ENCODE measurements at places on chromosomes 12 and 14. TPM values are rescaled to one million over a fixed set of nuclear protein-coding genes. Genes with fewer than 3 reads are reported as not detected.

The PAN2 gene
- 82.5 TPM for total RNA-seq

The MIPOL1 gene
- 42.1 TPM for total RNA-seq

The CABP1 gene
- total RNA-seq, result 0.54 TPM

The THAP2 gene
- 3.3 TPM for total RNA-seq

The EML5 gene
- 3.3 TPM for total RNA-seq

The PUS7L gene
- 8.6 TPM for total RNA-seq

The SERPINA10 gene
- total RNA-seq, result not detected

The RNASE11 gene
- not detected for total RNA-seq

The IFNG gene
- total RNA-seq, result not detected

The ASCL1 gene
- not detected for total RNA-seq

The ALG10 gene
- total RNA-seq, result 6.7 TPM

The TC2N gene
- 49.0 TPM for total RNA-seq

GRCh38 chr12:52832985-52833905, 866 bp downstream of the KRT79 start:
- no peaks in the 10 kb centered on the region for H3K27me3 ChIP-seq
- H3K4me1 ChIP-seq, result no peaks in the 10 kb centered on the region
- DNase-seq, result peak; percentile 55
- H3K27ac ChIP-seq, result no peak overlapping the region
- no peak overlapping the region for H3K4me3 ChIP-seq

DNA sequence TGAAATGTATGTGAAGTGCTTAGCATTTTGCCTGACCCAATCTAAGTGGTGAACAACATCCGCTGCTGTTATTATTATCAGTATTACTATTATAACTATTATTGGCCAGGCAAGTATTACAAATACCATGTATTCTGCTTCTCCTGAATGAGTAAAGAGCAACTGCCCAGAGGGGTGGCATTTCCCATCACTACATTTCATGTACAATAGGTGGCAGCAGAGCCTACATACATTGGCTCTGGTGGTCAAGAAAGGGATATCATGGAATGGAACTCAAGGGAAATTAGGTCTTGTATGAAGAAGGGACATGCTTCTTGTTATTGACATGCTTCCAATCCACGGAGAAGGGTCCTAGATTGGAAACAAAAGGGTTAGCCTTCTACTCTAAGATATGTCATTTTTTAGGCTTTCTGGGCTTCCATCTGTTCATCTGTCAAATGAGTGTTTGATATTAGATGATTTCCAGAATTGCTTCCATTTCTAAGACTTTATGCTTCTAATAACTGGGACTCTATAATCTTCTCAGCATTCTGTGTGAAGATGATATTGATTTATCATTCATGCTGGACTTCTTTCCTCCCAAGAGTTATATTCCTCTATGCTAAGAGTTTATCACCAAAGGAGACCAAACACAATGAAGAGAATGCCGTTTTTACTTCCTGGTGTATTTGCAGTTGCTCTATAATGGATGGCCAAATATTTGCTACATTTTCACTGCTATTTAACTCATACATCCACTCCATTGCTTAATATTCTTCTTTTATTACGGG, 239.1 kb downstream of the SSPN start:
- H3K27me3 ChIP-seq, result no peaks in the 10 kb centered on the region
- no peak overlapping the region for H3K27ac ChIP-seq
- H3K4me3 ChIP-seq, result no peak overlapping the region
- peaks cover 4% of the 10 kb centered on the region for H3K36me3 ChIP-seq

DNA sequence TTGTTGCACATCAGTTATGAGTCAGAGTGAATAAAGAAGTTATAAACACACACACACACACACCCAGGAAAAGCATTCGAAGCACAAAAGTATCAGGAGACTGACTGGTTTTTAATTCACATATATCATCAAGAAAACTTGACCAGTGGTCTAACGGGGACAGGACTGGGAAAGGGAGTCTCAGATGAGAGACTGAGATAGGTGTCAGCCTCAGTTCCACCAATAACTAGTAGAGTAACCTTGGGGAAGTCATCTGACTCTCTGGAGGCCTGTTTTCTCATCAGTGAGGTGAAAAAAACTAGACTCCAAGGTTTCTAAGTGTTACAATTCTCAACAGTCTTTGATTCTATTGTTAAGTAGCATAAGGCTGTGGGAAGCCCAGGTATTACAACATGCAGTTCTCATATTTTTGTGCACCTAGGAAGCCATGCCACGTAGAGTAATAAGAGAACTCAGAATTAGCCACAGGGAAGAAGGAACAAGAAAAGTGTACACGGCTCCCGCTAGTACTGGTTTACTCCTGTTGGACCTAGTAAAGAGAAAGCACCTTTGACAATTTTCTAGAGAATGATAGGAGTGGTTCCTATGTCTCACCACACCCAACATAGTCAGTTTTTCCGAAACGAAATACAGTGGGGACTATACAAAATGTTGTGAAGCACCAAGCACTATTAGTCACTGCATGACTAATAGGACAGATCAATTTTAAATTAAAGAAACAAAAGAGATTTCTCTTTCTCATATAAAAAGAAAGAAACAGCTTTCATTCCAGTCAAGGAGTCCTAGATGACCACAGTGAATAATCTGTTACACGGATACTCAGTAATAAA, 5.0 kb downstream of the PPTC7 start:
- peak overlapping the region; percentile 6 for H3K4me3 ChIP-seq
- peak overlapping the region; percentile 89 for H3K27ac ChIP-seq
- H3K27me3 ChIP-seq, result no peaks in the 10 kb centered on the region
- peaks cover 8% of the 10 kb centered on the region for H3K4me1 ChIP-seq

- H3K4me1 ChIP-seq, result no peaks in the 10 kb centered on the region
- no peak overlapping the region for H3K27ac ChIP-seq
- H3K36me3 ChIP-seq, result no peaks in the 10 kb centered on the region
- no peaks in the 10 kb centered on the region for H3K27me3 ChIP-seq
- H3K4me3 ChIP-seq, result no peak overlapping the region
These were observed 33.4 kb upstream of the PSEN1 start for GRCh38 chr14:73102806-73103497.

- H3K4me3 ChIP-seq, result no peak overlapping the region
- H3K27ac ChIP-seq, result no peak overlapping the region
- no peaks in the 10 kb centered on the region for H3K4me1 ChIP-seq
- H3K36me3 ChIP-seq, result no peaks in the 10 kb centered on the region
- DNase-seq, result peak; percentile 85
- no peaks in the 10 kb centered on the region for H3K27me3 ChIP-seq
These were observed 230.5 kb downstream of the SLC25A21 start for GRCh38 chr14:36941783-36942521.

- H3K4me1 ChIP-seq, result no peaks in the 10 kb centered on the region
- no peaks in the 10 kb centered on the region for H3K27me3 ChIP-seq
- DNase-seq, result no peak
- no peak overlapping the region for H3K27ac ChIP-seq
- no peak overlapping the region for H3K4me3 ChIP-seq
These were observed 7.6 kb upstream of the STK38L start for GRCh38 chr12:27236498-27236897.

- H3K4me1 ChIP-seq, result no peaks in the 10 kb centered on the region
- no peak for DNase-seq
- peak overlapping the region; percentile 43 for H3K4me3 ChIP-seq
- peak overlapping the region; percentile 87 for H3K27ac ChIP-seq
- H3K27me3 ChIP-seq, result no peaks in the 10 kb centered on the region
- no peaks in the 10 kb centered on the region for H3K36me3 ChIP-seq
These were observed 2.0 kb downstream of the SERPINA1 start for GRCh38 chr14:94386085-94387031.

DNA sequence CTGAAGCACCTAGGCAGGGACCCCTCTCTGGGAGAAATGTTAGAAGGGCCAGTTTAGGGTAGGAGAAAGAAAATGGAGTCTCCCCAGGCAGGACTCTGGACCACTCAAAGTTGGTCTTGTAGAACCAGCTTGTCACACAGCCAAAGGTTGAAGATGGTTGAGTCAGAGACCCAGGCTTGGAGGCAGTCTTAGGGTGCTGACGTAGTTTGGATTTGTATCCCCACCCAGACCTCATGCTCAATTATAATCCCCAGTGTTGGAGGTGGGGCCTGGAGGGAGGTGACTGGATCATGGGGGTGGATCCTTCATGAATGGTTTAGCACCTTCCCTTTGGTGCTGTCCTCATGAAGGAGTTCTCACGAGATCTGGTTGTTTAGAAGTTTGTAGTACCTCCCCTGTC, 121.2 kb downstream of the CRACR2A start:
- no peaks in the 10 kb centered on the region for H3K27me3 ChIP-seq
- H3K36me3 ChIP-seq, result no peaks in the 10 kb centered on the region
- H3K27ac ChIP-seq, result no peak overlapping the region

GRCh38 chr12:108833355-108833733, 24.0 kb downstream of the SSH1 start:
- H3K36me3 ChIP-seq, result no peaks in the 10 kb centered on the region
- H3K27ac ChIP-seq, result peak overlapping the region; percentile 68
- no peak overlapping the region for H3K4me3 ChIP-seq
- H3K4me1 ChIP-seq, result peaks cover 5% of the 10 kb centered on the region
- no peak for DNase-seq

DNA sequence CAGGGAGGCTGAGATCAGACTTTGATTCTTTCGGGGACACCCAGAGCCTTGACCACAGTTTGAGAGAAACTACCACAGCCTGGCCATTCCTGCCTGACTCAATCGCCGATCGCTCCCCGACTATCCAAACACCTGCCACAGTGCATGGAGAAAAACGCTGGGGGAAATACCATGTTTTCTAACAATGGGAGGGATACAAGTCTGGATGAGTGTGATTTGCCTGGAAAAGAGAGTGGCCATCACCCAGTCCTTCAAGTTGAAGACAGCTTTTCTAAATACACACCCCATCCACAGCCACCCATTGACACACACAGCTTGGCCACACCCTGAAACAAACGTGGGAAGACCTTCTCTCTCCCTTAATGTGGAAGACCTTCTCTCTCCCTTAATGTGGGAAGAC, 6.7 kb upstream of the VASH1 start:
- no peak for DNase-seq
- no peak overlapping the region for H3K27ac ChIP-seq
- no peaks in the 10 kb centered on the region for H3K36me3 ChIP-seq

GRCh38 chr12:28893856-28894255, 255.2 kb upstream of the FAR2 start:
- H3K4me1 ChIP-seq, result no peaks in the 10 kb centered on the region
- H3K27ac ChIP-seq, result no peak overlapping the region
- no peaks in the 10 kb centered on the region for H3K27me3 ChIP-seq
- DNase-seq, result no peak
- H3K36me3 ChIP-seq, result no peaks in the 10 kb centered on the region

GRCh38 chr14:105331575-105332349, 17.2 kb downstream of the PACS2 start:
- no peaks in the 10 kb centered on the region for H3K36me3 ChIP-seq
- no peak for DNase-seq
- no peak overlapping the region for H3K4me3 ChIP-seq

- H3K36me3 ChIP-seq, result no peaks in the 10 kb centered on the region
- no peak overlapping the region for H3K4me3 ChIP-seq
- H3K27ac ChIP-seq, result no peak overlapping the region
- H3K27me3 ChIP-seq, result no peaks in the 10 kb centered on the region
- no peak for DNase-seq
These were observed 25.4 kb downstream of the PSMC1 start for GRCh38 chr14:90281756-90282155.

- no peak for DNase-seq
- H3K27me3 ChIP-seq, result no peaks in the 10 kb centered on the region
- no peaks in the 10 kb centered on the region for H3K4me1 ChIP-seq
- H3K27ac ChIP-seq, result no peak overlapping the region
- no peaks in the 10 kb centered on the region for H3K36me3 ChIP-seq
- H3K4me3 ChIP-seq, result peak overlapping the region; percentile 16
These were observed 103.9 kb downstream of the ALG10 start for GRCh38 chr12:34126239-34126641.

DNA sequence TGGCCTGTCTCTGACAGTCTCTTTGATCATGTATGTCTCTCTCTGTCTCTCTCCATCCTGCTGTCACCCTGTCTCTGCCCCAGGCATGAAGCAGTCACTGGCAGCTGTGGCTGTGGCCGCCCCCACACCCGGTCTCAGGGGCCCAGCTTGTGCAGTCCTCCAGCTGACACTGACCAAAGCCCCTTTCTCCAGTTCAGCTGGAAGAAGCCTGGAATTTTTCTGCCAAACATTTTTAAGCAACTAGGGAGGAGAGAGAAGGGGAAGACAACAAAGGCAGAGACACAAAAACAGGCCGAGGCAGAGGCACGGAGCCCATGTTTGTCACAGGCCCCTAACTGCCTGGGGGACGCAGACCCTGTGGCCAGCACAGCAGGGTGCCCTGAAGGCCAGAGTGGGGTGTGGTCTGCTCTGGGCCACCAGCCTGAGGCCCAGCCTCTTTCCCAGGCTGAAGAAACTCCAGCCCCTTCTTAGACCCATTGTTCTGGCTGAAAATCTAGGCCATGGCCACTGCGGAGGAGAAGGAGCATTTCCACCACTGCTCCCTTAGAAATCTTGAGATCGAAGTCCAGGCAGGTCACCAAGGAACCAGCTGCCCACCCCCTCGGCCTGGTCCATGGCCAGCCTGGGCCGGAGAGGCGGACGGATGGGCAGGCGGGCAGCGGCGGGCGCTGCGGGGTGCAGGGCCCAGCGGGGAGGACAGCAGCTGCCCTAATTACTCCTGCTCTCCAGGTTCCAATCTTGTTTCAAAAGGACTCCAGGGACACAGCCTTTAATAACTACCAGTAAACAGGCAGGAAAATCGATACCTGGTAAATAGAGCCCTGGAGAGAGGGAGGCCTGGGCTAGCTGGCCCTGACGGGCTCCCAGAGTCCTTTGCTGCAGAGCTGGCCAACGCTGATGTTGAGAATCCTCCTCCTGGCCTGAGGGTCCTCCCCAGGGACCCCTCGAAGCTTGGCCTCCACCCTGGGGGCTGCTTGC, 14.9 kb downstream of the DTX1 start:
- H3K4me1 ChIP-seq, result peaks cover 20% of the 10 kb centered on the region
- no peak for DNase-seq
- H3K4me3 ChIP-seq, result no peak overlapping the region
- H3K27me3 ChIP-seq, result no peaks in the 10 kb centered on the region

DNA sequence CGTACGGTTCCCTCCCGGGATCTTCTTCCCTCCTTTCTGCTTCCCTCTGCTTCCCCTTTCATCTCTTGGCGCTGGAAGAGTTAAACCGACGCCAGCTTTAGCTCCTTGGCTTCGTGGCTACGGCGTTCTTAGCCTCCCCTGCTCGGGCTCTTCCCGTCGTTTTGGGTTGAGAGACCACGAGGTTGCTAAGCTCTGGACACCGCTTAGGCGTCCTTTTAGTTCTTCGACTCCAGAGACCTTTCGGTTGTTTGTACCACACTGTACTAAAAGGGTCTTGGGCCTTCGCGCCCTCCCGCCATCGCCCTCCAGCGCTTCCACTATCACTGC, 545 bp downstream of the CPSF2 start:
- no peak for DNase-seq
- H3K27me3 ChIP-seq, result no peaks in the 10 kb centered on the region
- H3K27ac ChIP-seq, result peak overlapping the region; percentile 90
- H3K4me1 ChIP-seq, result peaks cover 5% of the 10 kb centered on the region

Measured in Peyer's patch (tissue), 4 donors.